Activated T-cell treated with anti-CD3 and anti-CD28 coated beads for 1 hour (primary cell): ENCODE measurements at places on chromosomes 7 and 10.

DNA sequence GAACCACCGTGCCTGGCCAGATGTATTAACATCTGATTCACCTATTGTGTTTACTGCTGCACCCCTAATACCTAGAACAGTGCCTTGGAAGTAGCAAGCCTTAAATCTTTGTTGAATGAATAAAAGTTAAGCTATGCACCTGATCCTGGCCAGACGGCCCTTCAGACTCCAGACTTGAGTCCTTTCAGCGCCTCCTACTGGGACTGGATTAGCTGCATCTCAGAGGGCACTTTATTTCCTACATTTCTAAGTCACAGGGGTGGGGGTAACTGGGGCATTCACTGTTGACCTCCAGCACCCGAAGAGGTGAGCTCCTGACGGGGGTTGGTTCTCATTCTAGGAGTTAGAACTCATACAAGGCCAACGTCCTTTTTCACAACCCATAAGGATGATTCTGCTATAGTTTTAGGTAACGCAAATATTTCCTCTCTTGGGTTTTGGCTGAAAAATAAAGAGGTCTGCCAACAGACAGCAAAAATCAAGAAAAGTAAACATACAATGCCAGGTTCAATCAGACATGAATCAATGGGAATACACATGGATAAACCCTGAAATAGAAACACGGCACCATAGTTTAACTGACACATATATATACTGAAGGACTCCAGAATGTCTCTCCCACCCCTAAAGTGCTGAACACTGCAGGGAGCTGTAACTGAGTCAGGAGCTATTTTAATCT lies 48.0 kb upstream of the DLG5 start:
- no peak for DNase-seq

DNA sequence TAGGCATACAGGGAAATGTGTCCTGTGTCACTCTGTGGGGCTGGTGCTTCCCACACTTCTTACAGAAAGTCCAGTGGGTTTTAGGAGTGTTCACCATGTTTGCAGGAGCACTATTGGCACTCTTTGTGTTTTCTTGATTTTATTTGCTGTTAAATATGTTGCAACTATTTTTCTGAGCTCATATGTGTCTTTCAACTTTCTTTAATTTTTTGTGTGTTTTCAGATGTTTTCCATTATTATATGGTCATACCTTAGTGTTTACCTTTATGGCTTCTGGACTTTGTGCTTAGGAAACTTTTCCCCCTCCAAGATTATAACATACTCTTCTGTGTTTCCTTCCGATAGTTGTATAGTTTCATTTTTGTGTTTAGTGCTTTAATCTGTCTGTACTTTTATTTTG lies 20.8 kb upstream of the NUDCD3 start:
- no peak for DNase-seq

GRCh38 chr10:45239642-45240041 lies 75.8 kb downstream of the OR13A1 start:
- no peak for DNase-seq

DNA sequence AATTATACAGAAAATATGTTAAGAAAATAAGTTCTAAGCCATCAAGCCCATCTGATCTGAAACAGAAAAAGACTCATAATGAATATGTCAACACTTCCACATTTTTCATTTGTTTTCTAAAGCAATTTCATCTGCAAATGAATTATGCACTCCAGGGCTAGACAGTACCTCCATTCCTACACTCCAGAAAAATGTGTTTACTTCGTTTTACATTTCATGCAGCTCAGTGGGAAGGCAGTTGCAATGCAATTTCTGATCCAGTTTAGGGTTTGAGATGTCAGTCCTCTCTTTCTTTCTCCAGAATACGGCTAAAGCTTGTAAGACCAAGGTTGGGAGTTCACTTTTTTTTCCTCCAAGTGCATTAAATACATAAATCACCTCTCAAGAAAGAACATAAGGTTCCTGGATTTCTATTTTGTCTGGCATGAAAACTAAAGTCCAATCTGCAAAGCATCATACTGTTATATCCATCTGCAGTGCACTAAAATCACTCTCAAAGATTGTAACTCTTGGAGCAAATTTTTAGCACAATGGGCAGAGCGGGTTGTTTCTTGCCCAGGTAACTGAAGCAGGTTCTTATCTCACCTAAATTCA lies 348.8 kb upstream of the C7orf33 start:
- no peak for DNase-seq

GRCh38 chr10:36248304-36248981 lies 606.3 kb upstream of the FZD8 start:
- no peak for DNase-seq

DNA sequence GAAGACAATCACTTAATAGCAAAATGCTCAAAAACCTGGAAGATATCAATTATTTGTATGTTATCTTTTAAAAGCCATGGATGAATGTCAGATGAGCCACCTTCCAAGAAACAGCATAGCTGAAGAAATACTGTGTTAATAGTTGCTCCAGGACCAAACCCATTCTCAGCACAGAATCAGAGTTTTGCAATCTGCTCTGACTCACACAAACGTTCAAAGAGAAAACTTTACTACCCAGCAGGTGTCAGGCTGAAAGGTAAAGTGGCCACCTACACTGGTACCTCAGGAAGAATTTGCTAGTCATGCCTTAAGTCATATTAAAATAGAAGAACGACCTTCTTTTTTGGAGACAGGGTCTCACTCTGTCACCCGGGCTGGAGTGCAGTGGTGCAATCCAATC lies 526.5 kb downstream of the PARD3 start:
- no peak for DNase-seq

DNA sequence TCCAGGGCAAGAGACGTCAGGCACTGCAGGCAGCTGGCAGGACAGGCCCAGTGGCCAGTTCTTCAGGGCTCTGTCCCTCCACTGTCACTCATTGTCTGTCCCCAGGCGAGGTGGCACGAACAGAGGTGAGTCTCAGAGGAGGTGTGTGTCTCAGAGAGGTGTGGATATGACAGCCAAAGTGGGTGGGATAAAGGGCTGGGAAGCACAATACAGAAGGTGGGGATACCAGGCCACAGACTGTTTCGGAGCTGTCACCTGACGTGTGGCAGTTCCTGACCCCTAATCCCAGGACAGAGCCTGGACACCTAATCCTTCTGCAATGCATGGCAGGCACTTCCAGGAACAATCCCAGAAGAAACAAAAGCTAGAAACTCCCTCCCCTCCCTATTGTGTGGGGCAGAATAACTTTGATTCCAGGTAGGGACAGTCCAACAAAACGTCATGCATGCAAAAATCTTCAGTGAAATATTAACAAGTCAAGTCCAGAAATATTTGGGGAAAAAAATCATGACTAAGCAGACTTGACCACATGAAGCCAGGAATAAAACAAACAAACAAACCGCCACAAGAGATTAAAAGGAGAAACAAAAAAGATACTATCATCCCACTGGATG lies 11.6 kb downstream of the KLRG2 start:
- DNase-seq, result no peak

DNA sequence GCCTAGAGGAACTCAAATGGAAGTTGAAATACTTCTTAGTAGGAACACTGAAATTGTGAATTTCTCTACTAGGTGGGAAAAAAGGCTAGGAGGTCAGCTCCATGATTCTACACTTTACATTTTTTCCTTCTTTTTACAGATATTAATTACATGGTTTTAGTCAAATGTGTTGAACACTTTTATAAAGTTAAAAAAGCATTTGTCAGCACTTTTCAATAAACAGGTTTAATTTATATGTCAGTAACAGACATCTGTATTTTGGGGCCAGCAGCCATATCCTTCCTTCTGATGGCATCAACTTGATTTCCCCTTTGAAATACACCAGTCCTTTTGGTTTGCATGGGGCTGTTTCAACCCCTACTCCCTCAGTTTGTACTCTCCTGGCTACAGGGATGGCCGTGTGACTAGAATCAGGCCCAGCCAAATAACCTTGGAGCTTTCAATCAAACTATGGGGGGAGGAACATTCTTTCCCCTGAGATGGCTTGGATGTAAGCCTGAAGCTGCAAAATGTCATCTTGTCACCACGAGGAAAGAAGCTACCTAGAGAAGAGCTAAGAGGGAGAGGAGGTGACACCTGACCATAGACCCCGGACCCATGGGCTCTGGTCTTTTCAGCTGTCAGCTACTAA lies 171.0 kb upstream of the NEBL start:
- DNase-seq, result no peak

GRCh38 chr10:80579849-80580637 lies 42.3 kb downstream of the SH2D4B start:
- no peak for DNase-seq

- DNase-seq, result no peak
These were observed 44.1 kb upstream of the CDK6 start for GRCh38 chr7:92880212-92881090.

- no peak for DNase-seq
These were observed 77.3 kb upstream of the RPA3 start for GRCh38 chr7:7795630-7796121.

DNA sequence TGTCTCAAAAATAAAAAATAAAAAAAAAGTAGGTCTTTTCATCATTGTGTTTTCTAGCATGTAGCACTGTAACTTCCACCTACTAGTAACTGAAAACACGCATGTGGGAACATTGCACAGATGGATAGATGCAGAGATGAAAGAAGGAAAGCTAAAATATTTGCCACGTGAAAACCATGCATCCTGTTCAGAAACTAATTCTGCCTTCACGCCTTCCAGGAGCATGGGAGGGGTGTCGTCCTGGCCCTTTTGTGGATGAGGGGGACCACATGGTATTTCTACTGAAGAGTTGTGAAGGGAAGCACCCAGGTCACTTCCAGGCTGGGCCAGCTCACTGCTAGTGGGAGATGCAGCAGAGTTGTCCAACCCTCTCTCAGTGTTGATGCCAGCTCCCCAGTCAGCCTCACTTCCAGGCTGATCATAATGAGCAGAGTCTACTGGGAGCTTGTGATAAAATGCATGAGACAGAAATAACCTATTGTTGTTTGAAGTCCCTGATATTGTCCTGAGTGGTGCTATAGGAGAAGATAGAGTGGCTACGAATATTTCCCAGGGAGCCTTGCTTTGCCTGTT lies 287.1 kb upstream of the CELF2 start:
- DNase-seq, result no peak

DNA sequence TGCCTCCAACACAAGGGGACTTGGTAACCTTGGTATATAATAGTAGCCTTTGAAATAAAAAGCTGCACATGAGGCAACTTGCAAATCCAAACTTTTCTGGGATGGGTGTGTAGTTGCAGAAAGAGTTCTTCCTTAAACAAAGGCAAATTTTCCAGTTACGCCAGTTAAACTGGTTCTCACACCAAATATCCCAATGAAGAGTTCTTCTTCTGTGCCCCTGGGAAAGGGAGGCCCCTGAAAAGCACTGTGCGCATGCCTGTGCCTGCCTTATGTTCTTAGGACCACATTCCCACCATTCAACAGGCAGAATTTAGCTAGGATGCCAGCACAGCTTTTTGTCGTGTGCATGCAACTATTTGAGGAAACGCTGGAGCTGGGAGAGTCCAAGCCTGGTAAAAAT lies 164.8 kb upstream of the SLC25A13 start:
- DNase-seq, result no peak

DNA sequence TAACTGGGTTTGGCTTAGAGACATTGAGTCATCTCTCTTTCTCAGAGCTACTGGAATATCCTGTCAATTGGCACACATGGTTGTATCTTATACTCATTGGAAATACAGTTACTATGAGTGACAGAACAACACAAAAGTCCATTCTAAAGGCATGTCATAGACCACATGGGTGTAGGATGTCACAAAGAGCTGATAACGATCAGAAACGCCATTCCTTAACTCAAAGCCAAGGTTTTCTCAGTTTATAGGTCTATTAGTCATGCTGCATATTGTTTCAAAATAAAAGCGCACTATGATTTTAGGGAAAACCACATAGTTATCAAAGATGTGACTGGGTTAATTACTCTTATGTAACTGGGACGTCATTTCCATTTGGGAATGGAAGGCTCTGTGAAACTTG lies 147.2 kb upstream of the FAM171A1 start:
- DNase-seq, result no peak

DNA sequence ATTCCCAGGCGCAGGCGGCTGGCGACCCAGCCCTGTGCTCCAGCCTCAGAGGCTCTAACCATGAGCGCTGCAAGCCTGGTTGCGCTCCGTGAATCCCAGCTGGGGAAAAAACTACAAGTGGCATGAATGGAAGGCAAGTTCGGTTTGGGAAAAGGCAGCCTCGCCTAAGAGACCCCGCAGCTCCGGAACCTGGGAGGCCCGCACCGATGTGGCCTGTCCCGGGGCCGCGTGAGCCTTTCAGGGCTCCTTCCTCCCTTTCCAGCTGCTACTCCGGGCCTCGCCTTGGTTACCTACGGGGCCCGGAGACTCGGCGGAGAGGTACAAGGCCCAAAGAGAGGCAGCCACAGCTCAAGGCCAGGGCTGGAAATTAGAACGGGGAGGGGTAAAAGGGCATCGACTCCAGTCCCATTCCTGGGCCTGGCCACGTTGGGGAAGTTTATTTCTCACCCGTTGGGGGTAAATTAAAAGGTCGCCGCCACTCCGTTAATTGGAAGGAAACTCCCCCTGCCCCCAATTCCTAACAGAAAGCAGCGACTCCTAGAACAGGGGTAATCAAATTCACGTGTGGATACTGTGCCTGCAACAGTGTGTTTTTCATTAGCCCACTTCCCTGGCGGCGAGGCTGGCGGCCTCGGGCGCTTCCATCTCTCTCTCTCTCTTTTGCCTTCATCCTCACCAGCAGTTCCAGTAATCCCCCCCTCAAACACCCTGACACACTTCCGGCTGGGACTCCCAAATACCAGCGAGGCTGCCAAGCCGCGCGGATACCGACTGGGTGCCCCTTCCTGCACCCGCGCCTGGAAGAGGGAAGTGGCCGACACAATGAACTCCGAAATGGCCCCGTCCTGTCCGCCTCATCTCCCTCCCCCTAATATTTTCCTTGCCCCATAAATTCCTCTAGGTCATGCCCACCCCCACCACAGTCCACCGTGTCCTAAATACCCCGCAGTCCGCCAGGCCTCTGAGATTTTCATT lies 1.5 kb upstream of the HOXA9 start:
- no peak for DNase-seq

- DNase-seq, result no peak
These were observed 362.5 kb upstream of the ZMIZ1 start for GRCh38 chr10:78706256-78706655.

DNA sequence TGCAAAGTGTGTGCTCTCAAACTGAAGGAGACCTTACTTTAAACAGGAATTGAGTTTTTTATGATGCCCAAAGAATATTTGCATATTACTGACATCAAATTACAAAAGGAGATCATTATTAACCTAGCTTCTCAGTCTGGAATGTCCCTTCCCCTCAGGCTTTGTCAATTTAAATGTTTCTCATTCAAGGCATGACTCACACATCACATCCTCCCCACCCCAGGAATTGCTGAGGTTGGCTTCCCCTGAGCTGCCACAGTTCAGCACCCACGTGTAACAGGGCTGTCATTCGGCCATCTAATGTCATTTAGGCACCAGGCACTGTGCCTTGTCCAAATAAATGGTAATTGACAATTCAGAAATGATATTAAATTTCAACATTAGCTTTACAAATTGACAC lies 305.9 kb upstream of the MGMT start:
- DNase-seq, result no peak

- DNase-seq, result no peak
These were observed 82.0 kb downstream of the FOXL3 start for GRCh38 chr7:371779-372545.

DNA sequence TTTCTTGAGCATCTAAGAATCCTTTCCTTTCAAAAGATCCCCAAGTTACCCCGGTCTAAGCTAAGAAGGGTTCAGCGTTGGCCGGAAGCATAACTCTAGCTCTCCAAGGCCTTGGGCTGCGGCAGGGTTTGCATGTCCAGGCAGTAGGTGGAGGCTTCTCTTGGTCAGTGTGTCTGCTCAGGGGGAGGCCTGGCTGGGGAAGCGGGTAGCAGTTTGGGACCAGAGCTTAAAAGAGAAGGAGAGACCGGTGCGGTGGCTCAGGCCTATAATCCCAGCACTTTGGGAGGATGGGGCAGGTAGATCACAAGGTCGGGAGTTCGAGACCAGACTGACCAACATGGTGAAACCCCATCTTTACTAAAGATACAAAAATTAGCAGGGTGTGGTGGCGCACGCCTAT lies 226.3 kb downstream of the MGMT start:
- DNase-seq, result no peak
